ENCODE measurements at places on chromosomes 6 and 20.

- DNase-seq = no peak
Measured at GRCh38 chr6:50742161-50742560, 28.8 kb downstream of the TFAP2D start.

DNA sequence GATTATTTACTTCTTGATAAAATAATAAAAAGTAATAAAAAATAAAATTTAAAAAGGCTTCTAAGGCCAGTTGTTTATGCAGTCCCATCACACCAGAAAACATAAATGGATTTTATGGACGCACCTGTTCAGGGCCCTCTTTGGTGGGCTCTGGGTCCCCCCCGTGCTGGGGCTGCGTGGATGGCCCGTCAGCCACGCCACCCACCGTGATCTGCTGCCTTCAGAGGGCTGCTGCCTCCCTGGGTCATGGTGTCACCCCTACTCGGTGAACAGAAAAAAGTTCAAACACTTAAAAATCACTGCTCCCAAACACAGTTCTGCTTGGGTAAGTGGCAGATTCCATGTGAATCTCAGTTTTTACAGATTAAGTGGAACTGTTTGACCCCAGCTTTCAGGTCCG lies 447.6 kb upstream of the AGPAT4 start:
- no peak for DNase-seq

GRCh38 chr6:124027392-124027791 lies 223.7 kb downstream of the NKAIN2 start:
- DNase-seq = no peak

- no peak for DNase-seq
Measured at GRCh38 chr20:47552996-47553395, 51.3 kb downstream of the NCOA3 start.

- DNase-seq = no peak
Measured at GRCh38 chr6:144075187-144075586, 20.2 kb downstream of the SF3B5 start.

GRCh38 chr6:16434885-16435284 lies 196.5 kb downstream of the GMPR start:
- no peak for DNase-seq

DNA sequence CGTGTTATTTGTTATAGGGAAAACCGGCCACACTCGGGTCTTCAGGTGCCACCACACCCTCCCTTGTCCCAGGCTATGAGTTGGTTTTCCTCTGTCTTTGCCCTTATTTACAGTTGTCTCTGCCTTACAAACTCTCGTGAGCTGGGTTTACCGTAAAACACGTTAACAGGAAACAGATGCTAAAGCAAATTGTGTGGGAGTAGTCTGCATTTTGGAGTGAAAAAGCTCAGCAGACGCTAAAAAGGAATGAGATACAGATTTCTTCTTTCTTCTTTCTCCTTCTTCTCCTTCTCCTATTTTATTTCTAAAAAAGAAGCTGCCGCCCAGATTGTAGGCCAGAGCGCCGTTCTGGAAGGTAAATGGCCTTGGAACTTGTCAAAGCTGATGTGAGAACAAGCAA lies 51.9 kb downstream of the APCDD1L start:
- DNase-seq = no peak

All from H9 (cell line).